ENCODE measurements at places on chromosomes 13 and 19. TPM values are rescaled to one million over a fixed set of nuclear protein-coding genes. Genes with fewer than 3 reads are reported as not detected.
A peak's percentile ranks its signal among the peaks of the same experiment; 100 is the strongest.

DNA sequence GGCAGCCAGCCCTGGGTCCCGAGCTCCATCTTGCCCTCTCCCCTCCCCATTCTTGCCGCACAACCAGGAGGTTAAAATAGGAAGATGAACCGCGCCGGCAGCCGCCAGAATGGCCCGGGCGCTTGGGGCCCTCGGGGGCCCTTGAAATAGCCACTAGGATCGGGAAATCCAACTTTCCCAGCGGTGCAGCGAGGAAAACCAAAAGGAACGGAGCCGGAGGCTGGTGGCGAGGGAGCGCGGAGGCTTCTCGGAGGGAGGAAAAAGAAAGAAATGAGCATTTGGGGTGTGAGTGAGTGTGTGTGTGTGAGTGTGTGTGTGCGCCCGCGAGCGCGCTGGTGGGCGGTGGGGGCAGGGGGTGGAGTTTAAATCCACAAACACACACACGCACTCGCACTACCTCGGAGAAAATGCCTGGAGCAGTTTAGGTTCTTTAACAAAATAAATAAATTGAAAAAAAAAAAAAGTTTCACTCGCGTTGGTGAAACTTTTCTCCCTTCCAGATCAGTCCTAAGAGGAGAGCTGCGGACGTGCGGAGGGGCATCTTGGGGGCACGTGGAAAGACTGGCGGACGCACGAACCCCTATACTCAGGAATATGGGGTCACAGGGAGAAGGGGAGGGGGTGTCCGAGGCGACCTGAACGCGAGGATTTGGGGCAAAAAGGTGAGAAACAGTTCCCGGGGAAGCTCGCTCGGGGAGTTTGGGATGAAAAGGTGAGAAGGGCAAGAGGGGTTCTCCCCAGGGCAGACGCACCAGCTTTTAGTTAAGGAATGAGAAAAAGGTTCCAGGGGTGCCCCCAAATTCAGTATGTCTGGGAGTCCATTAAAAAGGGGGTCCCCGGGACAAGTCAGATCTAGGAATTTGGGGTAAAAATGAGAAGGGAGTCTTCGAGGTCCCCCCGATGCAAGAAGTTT, 1.3 kb downstream of the RFX2 start:
- DNase-seq: no peak

Gene ABCC4
- 8.3 TPM for total RNA-seq

GRCh38 chr19:45616704-45617017, 14.6 kb upstream of the GPR4 start:
- DNase-seq: no peak

Gene KLK8
- not detected for total RNA-seq

- no peak for DNase-seq
These were observed 164.3 kb downstream of the DCT start for GRCh38 chr13:94315188-94315587.

DNA sequence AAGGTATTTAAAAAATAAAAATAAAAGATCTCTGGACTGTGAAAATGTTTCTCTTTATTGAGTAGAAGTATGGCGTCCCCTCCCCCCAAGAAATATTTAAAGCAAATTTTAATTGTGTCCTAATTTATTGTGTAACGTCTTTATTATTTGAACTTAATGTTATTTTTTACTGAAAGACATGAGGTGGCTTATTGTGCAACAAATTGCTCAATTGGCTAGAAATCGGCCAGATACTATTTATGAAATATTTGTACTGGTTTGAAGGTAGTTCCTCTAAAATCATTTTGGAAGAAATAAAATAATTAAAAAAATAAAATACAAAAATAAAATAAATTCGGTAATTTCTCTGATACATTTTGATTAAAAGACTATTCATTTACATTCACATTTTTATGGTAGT, 162.3 kb downstream of the DACH1 start:
- no peak for DNase-seq

Gene CAMSAP3
- 9.9 TPM for total RNA-seq

DNA sequence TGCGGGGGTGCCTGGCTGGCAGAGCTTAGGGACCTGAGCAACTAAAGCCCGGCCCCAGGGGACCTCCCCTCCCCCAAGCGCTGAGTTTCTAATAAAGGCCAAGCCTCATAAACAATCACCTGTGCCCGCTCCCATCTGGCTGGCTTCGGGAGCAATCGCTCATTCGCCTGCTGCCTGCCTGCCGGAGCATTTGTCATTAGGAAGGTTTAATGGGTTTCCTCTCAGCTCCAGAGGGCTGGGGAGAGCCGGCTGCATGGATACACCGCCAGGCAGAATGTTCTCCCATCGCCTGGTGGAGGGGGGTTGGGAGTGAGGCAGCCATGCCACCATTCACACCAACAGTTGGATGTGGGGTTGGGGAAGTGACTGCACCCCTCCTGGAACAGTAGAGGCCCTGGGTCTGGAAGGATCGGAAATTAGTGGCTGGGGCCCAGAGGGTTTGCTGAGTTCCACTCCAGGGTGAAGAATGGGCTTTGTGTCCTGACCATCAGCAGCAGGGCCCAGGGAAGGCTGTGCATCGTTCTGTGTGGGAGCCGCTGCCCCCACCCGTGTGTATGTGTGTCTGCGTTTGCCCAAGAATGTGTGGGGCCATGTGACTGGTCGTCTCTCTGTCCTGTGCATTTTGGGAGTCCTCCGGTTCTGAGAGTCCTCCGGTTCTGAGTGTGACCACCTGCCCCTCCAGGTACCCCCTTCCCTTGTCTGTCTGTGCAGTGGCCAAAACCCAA, 15.3 kb downstream of the PIN1 start:
- DNase-seq: no peak

DNA sequence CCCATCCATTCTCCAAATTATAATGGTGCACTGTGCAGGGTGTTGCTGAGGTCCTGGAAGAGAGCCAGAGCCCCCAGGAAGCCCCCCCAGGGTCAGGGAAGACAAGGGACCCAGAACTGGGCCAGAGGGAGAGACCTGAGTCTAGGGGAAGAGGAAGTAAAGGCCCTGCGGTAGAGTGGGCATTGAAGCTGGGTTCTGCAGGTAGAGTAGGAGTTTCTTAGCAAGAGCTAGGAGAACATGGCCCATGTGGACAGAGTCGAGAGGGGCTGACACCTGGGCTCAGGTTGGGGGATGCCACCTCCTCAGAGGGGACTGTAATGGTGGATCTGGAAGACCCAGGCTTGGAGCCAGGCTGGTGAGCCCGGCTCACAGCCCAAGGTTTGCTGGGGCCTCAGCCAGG, 17.0 kb upstream of the ONECUT3 start:
- no peak for DNase-seq

Gene KIRREL2
- 5.3 TPM for total RNA-seq

- DNase-seq: no peak
These were observed 1.7 kb downstream of the ELL start for GRCh38 chr19:18519962-18520847.

Gene LYL1
- total RNA-seq: 3.1 TPM

Gene ADGRE2
- 0.18 TPM for total RNA-seq

Gene PSG3
- 0.36 TPM for total RNA-seq

GRCh38 chr13:90824032-90824431, 523.5 kb upstream of the MIR17HG start:
- no peak for DNase-seq

DNA sequence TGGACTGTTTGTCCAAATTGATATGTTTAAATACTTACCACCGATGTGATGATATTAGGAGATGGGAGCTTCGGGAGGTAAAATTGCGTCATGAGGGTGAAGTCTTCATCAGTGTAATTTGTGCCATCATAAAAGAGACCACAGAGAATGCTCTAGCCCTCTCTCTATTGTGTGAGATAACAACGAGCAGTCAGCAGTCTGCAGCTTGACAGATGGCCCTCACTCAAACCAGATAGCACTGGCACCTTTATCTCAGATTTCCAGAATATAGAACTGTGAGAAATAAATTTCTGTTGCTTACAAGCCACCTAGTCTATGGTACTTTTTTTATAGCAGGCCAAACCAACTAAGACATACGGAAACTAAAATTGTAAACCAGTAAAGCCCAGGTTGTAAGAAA, 1718.9 kb upstream of the MIR17HG start:
- DNase-seq: no peak

Gene SRRM5
- 0.09 TPM for total RNA-seq

GRCh38 chr13:110108348-110109139, 198.4 kb downstream of the COL4A1 start:
- peak; percentile 19 for DNase-seq

DNA sequence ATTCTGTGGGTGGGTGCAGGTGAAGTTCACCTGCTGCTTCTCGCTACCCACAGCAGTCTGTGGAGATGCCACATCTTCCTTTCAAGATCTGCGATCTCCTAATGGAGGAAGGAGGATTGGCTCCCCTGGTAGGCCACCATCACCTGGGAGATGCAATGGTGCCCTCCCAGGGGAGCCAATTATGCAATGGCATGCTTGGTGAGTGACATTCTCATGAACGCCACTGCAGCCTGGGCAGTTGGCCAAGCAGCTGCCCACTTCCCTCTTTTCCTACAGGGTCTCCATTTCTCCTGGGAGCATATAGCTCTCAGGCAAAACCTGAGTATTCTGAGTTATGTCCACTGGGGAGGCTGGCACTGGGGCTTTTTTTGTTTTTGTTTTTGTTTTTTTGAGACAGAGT, 83.5 kb upstream of the KCTD15 start:
- DNase-seq: no peak

GRCh38 chr13:97030705-97031452, 36.6 kb upstream of the OXGR1 start:
- peak; percentile 8 for DNase-seq

- no peak for DNase-seq
These were observed 228.6 kb downstream of the DNAJC15 start for GRCh38 chr13:43251961-43252360.

GRCh38 chr13:113620036-113620796, 35.7 kb downstream of the TFDP1 start:
- DNase-seq: peak; percentile 69

Measured in cerebellum (tissue), 4 donors.